ENCODE measurements at places on chromosomes 3 and 15. TPM values are rescaled to one million over a fixed set of nuclear protein-coding genes. Genes with fewer than 3 reads are reported as not detected.

DNA sequence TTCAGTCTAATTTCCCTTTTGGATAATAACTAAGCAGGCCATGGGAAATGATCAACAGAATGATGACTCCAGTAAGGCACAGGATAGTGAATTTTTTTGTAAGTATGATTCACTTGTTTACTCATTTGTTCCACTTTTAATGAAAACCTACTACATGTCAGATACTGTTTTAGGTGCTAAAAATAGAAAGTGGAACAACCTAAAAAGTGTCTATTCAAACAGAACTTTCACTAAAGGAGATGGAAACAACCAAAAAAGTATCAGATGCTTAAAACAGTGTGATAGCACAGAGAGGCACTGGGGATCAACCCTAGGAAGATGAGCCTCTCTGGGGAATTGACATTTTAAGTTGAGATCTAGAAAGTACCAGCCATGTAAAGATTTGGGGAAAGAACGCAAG is 11.1 kb downstream of the RYK start:
- peak overlapping the region; percentile 30 for H3K4me3 ChIP-seq
- DNase-seq, result peak; percentile 45

KNG1 gene
- total RNA-seq, result not detected

DNA sequence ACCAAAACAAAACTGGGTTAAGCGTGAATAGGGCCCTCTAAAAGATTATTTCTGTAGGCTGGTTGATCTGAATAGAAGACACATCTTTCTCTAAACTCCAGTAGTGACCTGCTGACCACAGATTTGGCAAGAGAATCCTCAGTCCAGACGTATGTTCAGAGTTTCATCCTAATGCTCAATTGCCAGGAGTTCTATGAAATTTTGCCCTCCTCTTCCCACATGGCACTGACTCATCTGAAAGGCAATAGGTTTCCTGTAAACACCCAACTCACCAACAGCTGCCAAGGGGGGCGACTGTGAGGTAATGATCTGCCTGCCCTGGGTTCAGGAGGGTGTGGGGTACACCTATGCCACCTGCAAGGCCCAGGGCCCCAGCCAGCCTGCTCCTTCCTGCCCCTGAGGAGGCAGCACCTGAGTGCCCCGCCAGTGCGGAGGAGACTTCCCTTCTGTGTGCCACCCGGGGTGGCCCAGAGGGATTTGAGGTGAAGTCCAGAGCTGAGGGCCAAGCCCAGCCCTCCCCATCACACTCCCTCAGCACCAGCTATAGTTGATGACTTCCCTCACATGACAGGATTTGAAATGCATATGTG is 8.4 kb upstream of the PLA2G4D start:
- H3K27me3 ChIP-seq, result peaks cover 5% of the 10 kb centered on the region
- no peak overlapping the region for H3K4me3 ChIP-seq
- DNase-seq, result no peak
- no peak overlapping the region for H3K27ac ChIP-seq

RPLP1 gene
- total RNA-seq, result 2,674 TPM

SCAANT1 gene
- total RNA-seq, result not detected

- DNase-seq, result no peak
- no peaks in the 10 kb centered on the region for H3K27me3 ChIP-seq
- H3K4me1 ChIP-seq, result peaks cover 38% of the 10 kb centered on the region
Measured at GRCh38 chr15:80061582-80061981, 2.1 kb downstream of the ZFAND6 start.

GRCh38 chr3:13110678-13111116 is 37.5 kb upstream of the IQSEC1 start:
- no peak overlapping the region for H3K4me3 ChIP-seq
- no peaks in the 10 kb centered on the region for H3K36me3 ChIP-seq
- H3K27ac ChIP-seq, result no peak overlapping the region
- no peaks in the 10 kb centered on the region for H3K27me3 ChIP-seq
- DNase-seq, result peak; percentile 62
- peaks cover 7% of the 10 kb centered on the region for H3K4me1 ChIP-seq

POC1A gene
- total RNA-seq, result 32.7 TPM

DNA sequence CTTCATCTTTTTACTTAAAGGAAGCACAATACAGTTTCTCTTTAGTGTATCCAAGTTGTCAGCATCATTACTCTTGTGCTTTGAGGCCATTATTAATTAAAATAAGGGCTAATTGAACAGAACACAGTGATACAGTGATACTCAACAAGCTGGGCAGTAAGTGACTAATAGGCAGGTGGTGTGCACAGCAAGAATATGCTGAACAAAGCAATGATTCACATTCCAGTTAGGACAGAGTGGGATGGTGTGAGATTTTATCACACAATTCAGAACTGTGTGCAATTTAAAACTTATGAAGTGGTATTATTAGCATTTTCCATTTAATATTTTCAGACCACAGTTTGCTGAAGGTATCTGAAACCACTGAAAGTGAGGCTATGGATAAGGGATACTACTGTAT is 116.9 kb downstream of the PLOD2 start:
- no peak for DNase-seq
- no peaks in the 10 kb centered on the region for H3K27me3 ChIP-seq
- H3K4me3 ChIP-seq, result no peak overlapping the region
- no peak overlapping the region for H3K27ac ChIP-seq
- H3K4me1 ChIP-seq, result no peaks in the 10 kb centered on the region
- no peaks in the 10 kb centered on the region for H3K36me3 ChIP-seq

FBLN2 gene
- not detected for total RNA-seq
